ENCODE measurements at places on chromosomes 1 and 21. TPM values are rescaled to one million over a fixed set of nuclear protein-coding genes. Genes with fewer than 3 reads are reported as not detected.

DNA sequence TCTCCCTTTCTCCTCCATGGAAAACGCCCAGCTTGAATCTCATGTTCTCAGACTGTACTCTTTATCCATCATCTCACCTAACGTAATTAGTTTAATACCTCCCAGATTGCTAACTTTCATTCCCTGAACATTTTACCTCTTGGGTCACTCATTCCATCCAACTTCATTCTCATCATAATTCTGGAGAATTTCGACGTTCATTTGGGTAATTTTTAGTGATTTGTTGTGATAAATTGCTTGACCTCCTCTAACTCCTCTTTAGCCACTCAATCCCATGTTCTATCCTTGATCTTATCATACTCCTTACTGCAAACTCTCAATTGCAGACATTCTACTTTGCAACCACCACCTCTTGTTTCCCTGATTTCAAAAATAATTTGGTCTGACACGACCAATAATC lies 28.4 kb downstream of the RPE65 start:
- peaks cover 4% of the 10 kb centered on the region for H3K4me1 ChIP-seq
- no peaks in the 10 kb centered on the region for H3K36me3 ChIP-seq
- no peak overlapping the region for H3K27ac ChIP-seq

IER5 gene
- 48.5 TPM for total RNA-seq

DNA sequence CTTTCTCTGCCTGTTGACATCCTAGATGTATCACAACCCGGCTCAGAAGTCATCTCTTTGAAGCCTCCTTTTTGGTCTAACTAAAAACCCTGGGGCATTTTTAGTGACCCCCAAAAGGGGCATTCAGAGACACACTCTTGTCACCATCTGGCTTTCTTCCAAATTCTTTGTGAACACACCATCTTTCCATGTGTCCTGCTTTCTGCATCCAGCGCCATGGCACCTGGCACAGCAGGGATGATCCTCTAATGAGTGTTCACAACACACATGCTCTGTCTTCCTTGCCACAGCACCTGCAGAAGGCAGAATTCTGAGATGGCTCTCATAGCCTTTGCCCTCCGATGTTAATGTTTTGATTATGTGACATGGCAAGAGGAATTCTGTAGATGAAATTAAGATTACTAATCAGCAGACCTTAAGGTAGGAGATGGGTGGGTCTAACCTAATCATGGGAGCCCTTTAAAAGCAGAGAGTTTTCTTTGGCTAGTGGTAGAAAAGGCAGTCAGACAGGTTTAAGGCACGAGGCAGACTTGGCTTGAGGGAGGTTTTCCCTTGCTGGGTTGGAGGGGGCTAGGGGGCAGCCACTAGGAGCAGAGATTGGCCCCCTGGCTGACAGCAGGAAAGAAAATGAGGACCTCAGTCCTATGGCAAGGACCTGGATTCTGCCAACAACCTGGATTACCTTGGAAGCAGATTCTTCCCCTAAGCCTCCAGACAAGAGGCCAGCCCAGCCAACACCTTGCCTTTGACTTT lies 4.9 kb upstream of the TMEM61 start:
- H3K27ac ChIP-seq = no peak overlapping the region
- no peaks in the 10 kb centered on the region for H3K36me3 ChIP-seq

DNA sequence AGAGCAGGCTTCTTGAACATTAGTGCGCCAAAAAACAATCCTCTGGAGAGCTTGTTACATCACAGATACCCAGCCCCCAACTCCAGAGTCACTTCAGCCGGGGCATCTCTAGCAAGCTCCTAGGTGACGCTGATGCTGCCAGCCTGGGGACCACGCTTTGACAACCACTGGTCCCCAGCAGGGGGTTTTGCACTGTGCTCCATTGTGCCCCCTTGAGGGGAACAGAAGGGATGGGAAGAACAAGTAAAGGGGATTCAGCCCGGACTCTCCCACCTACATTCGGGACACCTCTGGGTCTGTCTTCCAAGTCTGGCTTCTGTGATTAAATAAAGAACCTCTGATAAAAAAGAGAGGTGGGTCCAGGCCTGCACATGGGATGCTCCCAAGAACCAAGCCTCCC lies 60.4 kb downstream of the ATP5PO start:
- no peaks in the 10 kb centered on the region for H3K36me3 ChIP-seq
- no peak overlapping the region for H3K27ac ChIP-seq
- DNase-seq = no peak
- no peak overlapping the region for H3K4me3 ChIP-seq
- peaks cover 8% of the 10 kb centered on the region for H3K27me3 ChIP-seq

DNA sequence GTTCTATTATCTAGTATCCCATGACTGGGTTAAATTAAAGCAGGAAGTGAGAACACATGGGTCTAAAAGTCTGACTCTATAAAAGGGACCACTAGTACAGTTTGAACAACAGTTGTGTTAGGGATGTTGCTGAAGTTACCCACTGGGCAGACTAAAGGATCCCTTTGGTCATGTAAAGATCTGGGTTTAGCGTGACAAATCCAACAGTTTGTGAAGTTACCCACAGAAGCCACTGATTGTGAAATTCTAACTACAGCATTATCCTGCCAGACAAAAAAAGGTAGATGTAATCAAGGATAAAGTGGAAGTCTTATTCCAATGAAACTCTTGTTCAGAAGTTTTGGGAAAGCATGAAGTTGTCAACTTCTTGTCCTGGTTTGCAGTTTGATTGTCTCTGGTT lies 5.7 kb downstream of the QSOX1 start:
- no peak for DNase-seq
- no peak overlapping the region for H3K4me3 ChIP-seq
- peaks cover 33% of the 10 kb centered on the region for H3K36me3 ChIP-seq

DNA sequence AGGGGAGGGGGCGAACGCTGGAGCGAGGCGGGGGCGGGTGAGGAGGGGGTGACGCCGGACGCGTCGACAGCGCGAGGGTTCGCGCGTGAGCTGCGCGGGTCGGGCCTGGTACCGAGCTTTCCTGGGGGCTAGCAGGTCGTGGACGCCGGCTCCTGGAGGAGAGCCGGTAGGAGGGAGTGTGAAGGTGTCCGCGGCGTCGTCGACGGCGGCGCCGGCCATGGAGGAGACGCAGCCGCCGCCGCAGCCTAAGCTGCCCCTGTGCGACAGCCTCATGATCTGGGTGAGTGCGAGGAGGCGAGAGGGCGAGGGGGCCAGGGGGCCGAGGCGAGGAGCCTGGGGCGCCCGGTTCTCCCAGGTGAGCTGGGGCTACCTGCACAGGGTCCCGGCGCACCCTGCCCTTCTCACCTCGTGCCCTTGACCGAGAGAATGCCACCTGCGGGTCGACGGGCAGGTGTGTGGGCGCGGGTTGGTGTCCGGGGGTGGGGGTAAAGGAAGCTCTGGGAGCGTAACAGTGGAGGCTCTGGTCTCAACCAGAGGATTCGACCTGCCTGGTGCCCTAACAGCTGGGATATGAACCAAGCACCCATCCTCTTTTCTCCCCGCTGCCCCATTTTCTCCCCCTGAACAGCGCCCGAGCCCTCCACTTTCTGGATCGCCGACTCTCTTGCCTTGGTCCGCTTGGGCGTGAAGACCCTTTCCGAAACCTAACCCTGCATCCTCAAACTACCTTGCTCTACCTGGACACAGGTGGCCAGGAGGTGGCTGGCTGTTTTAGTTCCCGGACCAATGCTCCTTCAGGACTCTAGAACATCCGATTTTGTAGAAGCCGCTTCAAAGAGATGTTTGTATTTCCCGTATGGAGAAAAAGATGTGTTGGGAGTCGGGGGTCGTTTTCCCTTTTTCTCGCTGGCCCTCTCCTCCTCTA lies at the start of gene HOOK1:
HOOK1 (plus strand) TSS at position 49 of the 925 bp plus-strand sequence; CDS start at position 218, 169 bp downstream.
- no peak within 1 kb of the TSS for H3K4me3 ChIP-seq
- H3K27me3 ChIP-seq = peaks cover 9% of the 10 kb centered on the region
- DNase-seq = no peak
- no peaks in the 10 kb centered on the region for H3K4me1 ChIP-seq
